Activated CD8-positive, alpha-beta memory T cell treated with anti-CD3 and anti-CD28 coated beads, Interleukin-2, amount 10 ng/mL, durations not matched to agents 7 days and 5 days (primary cell): ENCODE measurements at places on chromosomes 7 and 10. TPM values are rescaled to one million over a fixed set of nuclear protein-coding genes. Genes with fewer than 3 reads are reported as not detected.

GRCh38 chr10:92857904-92858514, 9.7 kb downstream of the EXOC6 start:
- H3K27ac ChIP-seq, result no peak overlapping the region
- H3K4me3 ChIP-seq, result no peak overlapping the region
- peaks cover 40% of the 10 kb centered on the region for H3K36me3 ChIP-seq
- no peaks in the 10 kb centered on the region for H3K27me3 ChIP-seq

- H3K4me1 ChIP-seq, result no peaks in the 10 kb centered on the region
- H3K4me3 ChIP-seq, result no peak overlapping the region
- DNase-seq, result no peak
- H3K36me3 ChIP-seq, result no peaks in the 10 kb centered on the region
- H3K27me3 ChIP-seq, result peaks cover 2% of the 10 kb centered on the region
- H3K27ac ChIP-seq, result no peak overlapping the region
These were observed 233.6 kb upstream of the CCDC6 start for GRCh38 chr10:60139798-60140566.

GRCh38 chr10:59876695-59877094, 29.7 kb downstream of the CCDC6 start:
- H3K27me3 ChIP-seq, result no peaks in the 10 kb centered on the region
- H3K36me3 ChIP-seq, result peaks cover 9% of the 10 kb centered on the region
- no peak overlapping the region for H3K27ac ChIP-seq
- DNase-seq, result no peak
- H3K4me1 ChIP-seq, result peaks cover 70% of the 10 kb centered on the region

DNA sequence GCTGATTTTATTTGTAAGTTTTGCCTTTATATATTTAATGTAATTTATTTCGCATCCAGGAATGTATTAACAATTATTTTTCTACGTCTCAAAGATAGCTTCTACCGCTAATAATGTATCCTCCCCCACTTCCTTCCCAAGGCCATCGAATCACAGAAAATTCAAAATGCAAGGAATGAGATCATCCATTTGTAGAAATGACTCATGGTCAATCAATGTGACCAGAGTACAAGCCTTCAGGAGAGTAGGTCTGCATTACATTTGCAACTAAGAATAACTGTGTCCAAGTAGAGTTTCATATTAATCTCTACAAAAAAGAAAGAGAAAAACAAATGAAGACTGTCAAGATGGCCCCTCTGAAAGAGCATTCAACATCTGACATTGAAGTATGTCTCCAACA, 205.9 kb upstream of the PHF14 start:
- H3K27me3 ChIP-seq, result no peaks in the 10 kb centered on the region
- no peaks in the 10 kb centered on the region for H3K4me1 ChIP-seq
- no peaks in the 10 kb centered on the region for H3K36me3 ChIP-seq
- H3K27ac ChIP-seq, result no peak overlapping the region
- no peak for DNase-seq
- no peak overlapping the region for H3K4me3 ChIP-seq

DNA sequence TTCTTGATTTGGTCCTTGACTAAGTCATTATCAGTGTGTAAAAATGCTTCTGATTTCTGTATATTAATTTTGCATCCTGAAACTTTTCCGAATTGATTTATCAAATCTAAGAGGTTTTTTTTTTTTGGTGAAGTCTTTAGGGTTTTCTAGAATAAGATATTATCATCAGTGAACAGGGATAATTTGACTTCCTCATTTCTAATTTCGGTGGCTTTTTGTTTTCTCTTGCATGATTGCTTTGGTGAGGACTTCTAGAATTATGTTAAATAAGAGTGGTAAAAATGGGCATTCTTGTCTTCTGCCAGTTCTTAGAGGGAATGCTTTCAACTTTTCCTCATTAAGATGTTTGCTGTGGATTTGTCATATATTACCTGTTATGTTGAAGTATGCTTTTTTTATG, 170.5 kb downstream of the CCDC7 start:
- no peak overlapping the region for H3K27ac ChIP-seq
- H3K27me3 ChIP-seq, result no peaks in the 10 kb centered on the region
- DNase-seq, result no peak

Gene NANOS1
- total RNA-seq, result 0.28 TPM

Gene CADPS2
- not detected for total RNA-seq

DNA sequence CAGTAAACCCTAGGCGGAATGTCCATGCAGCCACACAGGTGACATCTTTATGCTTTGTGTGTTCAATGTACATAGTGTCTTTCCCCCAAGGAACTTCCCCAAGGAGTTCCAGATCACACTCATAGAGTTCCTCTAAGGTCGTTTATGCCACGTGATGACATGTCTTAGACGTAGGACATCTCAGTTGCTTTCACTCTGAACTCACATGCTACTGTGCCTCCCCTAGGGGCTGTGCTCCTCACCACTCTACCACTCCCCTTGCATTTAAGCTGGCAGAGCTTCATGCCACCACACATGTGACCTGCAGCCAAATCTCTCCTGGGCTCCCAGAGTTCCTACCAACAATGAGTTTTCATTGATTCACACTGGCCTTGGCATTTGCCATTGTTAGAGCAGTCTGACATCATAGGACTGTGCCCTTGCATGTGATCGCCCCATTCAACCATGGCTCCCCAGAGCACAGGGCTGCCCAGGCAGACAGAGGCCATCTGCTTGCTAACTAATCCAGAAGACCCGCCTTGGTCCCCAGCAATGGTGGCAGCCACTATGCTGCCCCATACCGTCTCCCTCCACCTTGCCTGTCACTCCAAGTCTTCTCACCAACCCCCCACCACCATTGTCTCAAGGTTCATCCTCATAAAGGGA, 95.3 kb upstream of the MACROH2A2 start:
- no peaks in the 10 kb centered on the region for H3K4me1 ChIP-seq
- no peak overlapping the region for H3K27ac ChIP-seq
- H3K4me3 ChIP-seq, result no peak overlapping the region
- peaks cover 13% of the 10 kb centered on the region for H3K27me3 ChIP-seq

Gene MSS51
- total RNA-seq, result 4.1 TPM

Gene GIMAP8
- 9.9 TPM for total RNA-seq

Gene IGF2BP3
- total RNA-seq, result 0.84 TPM
